NCI-H2171 treated with DMSO at 0.1 percent for 48 hours (cell line): ENCODE measurements at places on chromosomes 16 and 17.

DNA sequence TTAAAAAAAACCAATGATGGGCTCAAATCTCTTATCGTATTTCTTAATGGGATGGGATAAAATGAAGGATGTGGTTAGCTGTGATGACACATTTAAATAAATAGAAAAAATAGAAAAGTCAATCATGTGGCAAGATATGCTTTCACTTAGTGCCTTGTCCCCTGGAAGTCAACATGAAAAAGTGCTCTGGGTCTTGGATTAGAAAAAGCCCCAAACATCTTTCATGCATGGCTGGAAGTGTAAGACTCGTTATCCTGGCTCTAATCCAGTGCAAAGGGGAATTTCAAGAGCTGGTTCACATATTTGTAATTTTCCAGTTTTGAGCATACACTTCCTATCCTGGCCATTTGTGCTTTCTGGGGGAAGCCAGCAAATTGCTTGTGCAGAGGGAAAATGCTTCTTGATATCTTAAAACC lies 160.9 kb downstream of the MAP2K6 start:
- peak; percentile 77 for DNase-seq

GRCh38 chr17:80901319-80901718 lies 90.3 kb upstream of the CHMP6 start:
- DNase-seq = no peak

- no peak for DNase-seq
These were observed 35.4 kb downstream of the WFDC1 start for GRCh38 chr16:84329843-84330684.

- DNase-seq = no peak
These were observed 276.4 kb downstream of the FOXL1 start for GRCh38 chr16:86854626-86855294.

GRCh38 chr17:33504571-33504970 lies 211.5 kb upstream of the ASIC2 start:
- DNase-seq = no peak

- no peak for DNase-seq
These were observed 19.6 kb downstream of the ADGRG5 start for GRCh38 chr16:57562066-57562465.
